Stimulated activated CD4-positive, alpha-beta T cell treated with anti-CD3 and anti-CD28 coated beads, TNF-alpha, amount 100 ng/mL, for 1 hour (primary cell): ENCODE measurements at places on chromosomes 16 and 17.

- no peak for DNase-seq
Measured at GRCh38 chr16:48054881-48055601, 100.8 kb downstream of the ABCC12 start.

DNA sequence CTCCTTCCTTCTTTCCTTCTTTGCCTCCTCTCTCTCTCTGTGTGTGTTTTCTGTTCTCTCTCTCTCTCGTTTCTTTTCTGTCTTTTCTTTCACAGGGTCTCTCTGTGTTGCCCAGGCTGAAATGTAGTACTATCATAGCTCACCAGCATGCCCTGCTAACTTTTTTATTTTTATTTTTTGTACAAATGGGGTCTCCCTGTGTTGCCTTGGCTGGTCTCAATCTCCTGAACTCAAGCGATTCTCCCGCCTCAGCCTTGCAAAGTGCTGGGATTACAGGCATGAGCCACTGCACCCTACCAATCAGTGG lies 1.5 kb downstream of the SLC5A11 start:
- no peak for DNase-seq

DNA sequence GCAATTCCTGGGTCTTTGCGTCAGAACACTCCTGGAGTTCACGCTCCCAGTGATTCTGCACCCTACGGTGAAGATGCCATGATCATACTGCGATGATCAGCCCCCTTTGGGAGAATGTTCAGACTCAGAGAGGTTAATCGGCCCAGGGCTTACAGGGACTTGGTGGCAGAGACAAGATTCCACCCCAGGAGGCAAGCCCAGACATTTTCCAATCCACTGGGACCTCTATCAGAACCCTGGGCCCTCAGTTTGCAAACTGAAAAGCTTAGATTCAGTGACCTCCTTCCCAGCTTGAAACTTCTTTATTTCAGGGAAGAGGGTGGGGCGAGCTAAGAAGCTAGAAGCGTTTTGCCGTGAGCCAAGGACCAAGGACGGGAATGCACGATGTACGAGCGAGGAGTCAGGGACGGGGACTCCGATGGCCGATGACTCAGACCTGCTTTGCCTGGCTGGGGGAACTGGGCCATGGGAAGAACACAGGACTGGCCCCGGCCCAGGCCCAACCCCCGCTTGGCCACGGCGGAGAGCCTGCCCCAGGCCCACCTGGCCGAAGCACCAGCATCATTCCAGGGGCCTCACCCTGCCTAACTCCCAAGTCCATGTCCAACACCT lies 34.7 kb downstream of the SOCS3 start:
- DNase-seq, result no peak

DNA sequence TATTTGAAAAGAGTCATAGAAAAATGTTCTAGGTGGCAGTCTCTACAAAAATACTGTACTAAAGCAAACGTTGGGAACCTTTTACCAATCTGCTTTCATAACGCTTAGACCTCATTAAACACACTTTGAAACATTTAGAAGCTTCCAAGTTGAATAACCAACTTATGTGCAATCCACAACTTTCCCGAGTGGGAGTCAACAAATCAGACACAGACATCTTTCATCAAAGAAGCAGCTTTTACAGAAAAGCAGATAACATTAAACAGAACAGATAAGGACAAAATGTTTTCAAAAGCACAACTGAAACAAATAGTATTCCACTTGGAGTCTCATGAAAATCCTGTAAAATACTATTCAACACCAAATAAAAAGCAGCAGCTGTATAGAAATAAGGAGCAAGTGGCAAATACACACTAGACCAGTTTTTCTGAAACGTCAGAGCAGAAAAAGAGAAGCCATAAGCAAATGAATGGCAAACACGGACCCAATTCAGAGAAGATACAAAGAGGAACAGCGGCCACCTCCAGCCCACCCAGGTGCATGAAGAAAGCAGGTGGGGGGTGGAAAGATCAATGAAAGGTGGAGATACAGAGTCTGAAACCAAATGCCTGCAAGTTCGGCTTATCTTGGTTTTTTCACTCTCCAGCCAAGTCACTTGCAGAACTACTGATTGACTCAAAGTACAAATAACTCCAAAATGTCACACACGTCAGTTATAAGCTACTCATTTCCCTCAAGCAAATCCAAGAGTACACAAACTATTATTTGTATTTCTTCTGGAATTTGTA lies 18.4 kb upstream of the FBF1 start:
- no peak for DNase-seq
